ENCODE measurements at places on chromosomes 7 and 10.

GRCh38 chr10:69409968-69410367 lies 6.8 kb downstream of the TACR2 start:
- DNase-seq: no peak

GRCh38 chr7:70799841-70800405 lies 332.0 kb upstream of the GALNT17 start:
- DNase-seq: no peak

GRCh38 chr10:21368728-21369425 lies 156.6 kb downstream of the SKIDA1 start:
- no peak for DNase-seq

DNA sequence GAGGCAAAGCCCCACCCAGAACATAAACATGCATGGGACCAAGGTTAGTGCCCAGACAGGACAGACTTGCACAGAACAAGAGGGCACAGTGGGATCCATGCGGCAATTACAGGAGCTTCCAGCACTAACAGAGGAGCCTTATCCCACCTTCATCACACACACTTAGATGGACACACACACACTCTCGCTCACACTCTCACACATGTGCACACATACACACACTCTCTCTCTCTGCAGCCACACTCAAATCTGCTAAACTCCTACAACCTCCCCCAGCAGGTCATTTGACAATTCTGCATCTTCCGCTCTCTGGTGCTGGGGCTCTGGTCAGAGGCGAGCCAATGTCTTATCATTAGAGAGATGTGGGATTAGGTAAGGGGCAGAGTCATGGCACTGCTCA lies 120.5 kb downstream of the UBE2H start:
- DNase-seq: no peak

- no peak for DNase-seq
These were observed 129.2 kb upstream of the NRBF2 start for GRCh38 chr10:63003816-63004453.

GRCh38 chr10:20963721-20964595 lies 66.8 kb upstream of the NEBL start:
- DNase-seq: no peak

DNA sequence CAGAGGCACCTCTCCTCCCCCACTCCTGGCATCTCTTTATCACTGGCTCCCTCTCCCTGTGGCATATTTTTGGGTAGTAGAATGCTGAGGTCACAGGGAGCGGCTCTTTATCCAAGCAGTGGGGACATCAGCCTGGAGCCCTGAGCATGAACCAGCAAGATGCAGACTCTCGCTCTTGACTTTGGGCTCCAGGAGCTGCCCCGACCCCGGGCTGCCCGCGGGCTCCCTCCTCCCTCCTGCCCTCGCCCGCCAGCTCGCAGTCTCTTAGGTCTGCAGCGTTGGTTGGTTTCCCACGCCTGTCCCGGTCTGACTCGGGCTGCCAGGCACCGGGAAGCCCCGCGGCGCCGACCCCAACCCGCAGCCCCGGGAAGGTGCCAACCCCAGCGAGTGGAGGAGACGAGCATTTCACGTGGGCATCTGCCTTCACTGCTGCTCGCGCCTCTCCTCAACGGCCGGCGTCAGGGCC lies 1.3 kb downstream of the INSYN2A start:
- no peak for DNase-seq

- no peak for DNase-seq
These were observed 154.2 kb downstream of the LCOR start for GRCh38 chr10:96986200-96986856.

DNA sequence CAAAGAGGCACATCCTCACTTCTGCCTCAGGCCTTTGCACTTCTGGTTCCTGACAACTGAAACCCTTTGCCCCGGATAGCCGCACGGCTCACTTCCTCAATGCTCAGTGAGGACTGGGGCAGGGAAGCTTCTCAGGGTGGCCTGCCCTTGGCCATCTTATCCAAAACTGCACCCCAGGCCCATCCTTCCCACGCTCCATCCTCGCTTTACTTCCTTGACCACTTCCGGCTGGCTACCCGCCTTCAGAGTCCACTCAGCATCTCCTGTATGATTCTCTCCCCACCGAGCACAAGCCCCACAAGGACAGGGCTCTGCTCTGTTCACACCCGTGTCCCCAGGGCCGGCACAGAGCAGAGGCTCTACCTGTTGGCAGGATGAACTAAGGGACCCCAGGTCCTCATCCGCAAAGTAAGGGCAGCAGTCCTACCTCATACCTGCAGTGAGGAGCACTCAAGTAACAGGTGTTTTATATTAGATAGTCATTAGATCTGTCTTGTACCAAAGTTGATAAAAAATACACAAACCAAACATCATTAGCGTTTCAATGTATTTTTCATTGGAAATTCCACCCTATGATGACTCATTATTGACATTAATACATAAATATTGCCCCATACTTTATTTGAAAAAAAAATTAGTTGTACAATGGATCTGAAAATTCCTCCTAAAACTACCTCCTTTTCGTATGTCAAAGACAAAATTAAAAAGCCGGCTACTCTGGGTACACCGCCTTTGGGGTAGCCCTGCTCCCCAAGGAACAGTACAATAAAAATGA lies 35.0 kb downstream of the GNA12 start:
- DNase-seq: no peak

DNA sequence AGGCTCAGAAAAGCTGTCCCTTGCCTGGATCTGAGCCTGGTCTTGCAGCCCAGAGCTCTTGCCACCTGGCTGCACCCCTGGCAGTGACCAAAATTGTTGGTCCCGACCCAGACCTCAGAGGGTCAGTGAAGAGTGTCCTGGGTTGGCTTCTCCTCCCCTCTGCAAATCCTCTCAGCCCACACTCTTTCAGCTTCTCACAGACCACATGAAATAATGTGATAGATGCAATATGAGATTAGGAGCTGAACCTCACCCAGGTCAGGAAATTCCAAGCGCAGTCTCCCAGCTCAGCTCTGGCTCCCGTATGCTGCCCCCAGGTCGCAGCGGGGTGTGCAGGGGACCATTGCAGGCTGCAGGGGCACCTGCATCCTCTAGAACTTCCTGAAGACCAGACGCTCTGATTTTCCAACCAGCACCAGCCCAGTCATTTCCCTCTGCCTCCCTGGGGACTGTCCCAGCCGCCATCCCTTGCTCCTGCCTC lies 19.6 kb upstream of the RET start:
- DNase-seq: no peak

DNA sequence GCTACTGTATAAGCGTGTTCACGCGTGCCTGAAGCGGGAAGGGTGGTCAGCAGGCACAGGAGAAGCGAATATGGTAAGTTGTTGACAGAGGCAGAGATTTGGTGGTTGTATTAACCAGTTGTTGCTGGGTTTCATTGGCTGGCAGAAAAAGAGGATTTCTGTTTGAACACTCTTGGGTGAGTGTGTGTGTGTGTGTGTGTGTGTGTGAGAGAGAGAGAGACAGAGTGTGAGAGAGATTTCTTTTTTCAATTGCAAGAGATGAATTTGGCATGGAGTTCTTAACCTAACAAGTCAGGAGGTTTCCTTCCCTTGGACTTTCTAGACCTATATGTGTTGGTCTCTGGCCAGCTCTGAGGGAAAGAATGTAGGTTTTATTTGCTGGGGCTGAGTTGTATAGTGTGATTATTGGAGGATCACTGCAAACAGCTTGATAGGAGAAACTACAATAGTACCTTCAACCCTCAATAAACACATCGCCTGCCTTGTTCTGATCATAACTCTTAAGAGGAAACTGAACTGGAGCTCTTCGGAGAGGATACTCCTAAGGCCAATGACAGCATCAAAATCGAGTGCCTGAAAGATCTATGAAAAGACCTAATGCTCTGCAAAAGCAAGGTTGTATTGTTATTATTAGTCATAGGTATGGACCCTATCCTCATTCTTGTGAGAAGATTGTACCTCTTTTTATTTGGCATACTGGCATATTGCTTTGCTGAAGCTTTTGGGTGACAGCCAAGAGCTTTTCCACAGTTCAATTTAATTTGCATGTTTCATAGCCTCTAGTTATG lies 1.2 kb downstream of the MCU start:
- no peak for DNase-seq

- DNase-seq: no peak
These were observed 784 bp upstream of the SERPINE1 start for GRCh38 chr7:101125989-101126650.

DNA sequence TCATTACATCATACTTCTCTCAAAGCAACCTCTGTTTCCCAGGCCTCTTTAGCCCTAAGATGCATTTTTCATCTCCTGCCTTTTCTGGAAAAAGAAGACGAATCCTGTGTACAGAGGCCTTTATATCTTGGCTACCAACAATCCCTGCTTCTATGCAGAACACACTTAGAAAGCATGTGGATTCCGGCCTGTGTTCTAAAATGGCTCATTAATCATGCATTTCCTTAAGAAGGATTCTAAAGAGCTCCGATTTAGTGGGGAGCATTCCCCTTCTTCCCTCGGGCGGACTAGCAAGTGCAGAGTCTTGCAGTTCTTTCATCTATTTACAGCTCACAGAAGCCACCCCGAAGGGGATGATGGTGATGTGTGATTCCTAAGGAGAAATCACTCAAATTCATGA lies 1212.9 kb downstream of the TYW1 start:
- no peak for DNase-seq

- DNase-seq: no peak
These were observed 122.3 kb downstream of the PPP1R3A start for GRCh38 chr7:113796557-113796956.

DNA sequence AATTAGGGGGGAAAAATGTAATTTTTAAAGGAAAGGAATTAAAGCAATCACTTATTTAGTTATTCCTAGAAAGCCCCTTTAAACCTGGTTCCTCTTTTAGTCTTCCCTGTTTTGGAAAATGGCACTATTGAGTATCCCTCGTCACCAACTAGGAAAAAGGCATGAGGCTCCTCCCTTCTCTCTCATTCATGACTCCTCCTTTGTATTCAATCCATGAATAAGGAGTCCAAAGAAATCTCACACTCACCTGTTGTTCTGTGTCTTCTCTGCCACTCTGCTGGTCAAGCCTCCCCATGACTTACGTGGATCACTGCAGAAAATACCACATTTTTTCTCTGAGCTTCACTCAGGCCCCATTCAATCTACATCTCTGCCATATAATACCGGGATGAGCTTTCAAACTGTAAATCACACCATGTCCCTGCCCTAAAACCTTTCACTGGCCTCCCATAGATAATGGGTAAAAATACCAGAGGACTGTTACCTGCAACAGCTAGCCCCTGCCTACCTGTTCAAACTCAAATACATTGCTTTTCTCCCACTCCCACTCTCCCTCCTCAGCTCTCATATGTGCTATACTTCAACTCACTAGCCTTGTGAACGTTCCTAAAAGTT lies 5.5 kb upstream of the VWDE start:
- no peak for DNase-seq

DNA sequence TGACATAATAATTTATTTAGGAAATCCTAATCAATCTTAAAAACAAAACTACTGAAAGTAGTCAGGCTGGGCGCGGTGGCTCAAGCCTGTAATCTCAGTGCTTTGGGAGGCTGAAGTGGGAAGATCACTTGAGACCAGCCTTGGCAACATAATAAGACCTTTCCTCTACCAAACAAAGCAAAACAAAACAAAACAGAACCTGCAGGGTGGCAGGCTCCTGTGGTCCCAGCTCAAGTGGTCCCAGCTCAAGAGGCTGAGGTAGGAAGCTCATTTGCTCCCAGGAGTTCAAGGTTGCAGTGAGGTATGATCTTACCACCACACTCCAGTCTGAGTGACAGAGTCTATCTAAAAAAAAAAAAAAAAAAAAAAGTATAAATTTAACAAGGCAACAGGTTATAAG lies 748.0 kb downstream of the CNTNAP2 start:
- no peak for DNase-seq

DNA sequence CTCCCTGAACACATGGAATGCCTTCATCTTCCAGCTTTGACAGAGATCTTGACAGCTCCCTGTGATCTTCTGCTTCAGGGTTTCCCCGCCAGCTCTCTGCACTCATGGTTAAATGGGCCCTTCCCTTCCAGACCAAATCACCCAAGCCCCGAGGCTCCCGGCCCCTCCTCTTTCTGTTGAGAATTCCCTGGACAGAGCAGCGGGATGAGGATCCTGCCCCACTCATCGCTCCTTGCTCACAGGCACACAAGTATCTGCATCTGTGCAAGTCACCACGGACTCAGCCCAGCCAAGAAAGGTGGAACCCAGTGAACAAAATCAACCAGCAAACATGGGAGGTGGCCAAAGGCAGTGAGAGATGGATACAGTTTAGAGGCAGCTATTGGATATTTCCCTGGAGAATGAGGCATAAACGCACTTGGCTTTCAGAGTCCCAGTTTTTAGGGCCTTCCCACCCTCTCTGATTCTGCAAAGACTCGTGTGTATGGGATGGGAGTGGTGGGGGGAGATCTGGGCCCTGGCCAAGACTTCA lies 37.7 kb upstream of the CXCL12 start:
- no peak for DNase-seq

DNA sequence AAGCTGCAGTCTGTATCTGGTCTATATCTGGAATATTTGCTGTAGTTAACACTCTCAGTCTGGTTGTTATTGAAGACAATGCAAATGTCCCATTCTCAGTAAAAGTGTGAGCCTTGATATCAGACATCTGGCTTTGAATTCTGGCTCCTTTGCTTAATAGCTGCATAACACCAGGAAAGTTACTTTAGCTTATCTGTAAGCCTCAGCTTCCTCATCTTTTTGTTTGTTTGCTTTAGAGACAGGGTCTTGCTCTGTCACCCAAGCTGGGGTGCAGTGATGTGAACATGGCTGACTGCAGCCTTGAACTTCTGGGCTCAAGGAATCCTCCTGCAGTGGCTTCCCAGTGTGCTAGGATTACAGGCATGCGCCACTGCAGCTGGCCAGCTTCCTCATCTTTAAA lies 41.3 kb downstream of the CNNM2 start:
- no peak for DNase-seq

DNA sequence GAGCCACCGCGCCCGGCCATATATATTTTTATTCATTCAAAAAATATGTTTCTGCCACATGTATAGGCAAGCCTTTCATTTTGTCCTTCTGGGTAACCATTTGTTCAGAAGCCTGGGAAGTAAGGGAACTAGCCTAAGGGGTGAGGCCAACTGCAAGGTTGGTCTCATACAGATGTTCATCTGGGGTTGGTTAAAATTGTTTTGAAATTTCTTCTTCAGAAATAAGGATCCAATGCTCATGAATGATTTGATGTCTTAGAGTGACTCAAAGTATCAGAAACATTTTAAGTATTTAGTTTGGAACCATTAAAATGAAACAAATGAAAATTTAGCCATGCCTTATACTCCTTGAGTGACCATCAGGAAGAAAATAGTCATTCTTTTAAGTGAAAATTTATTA lies 397.2 kb downstream of the SUGCT start:
- DNase-seq: no peak

- no peak for DNase-seq
These were observed 60.5 kb upstream of the C10orf90 start for GRCh38 chr10:126730856-126731609.

GRCh38 chr7:132782777-132783640 lies 206.7 kb upstream of the PLXNA4 start:
- no peak for DNase-seq

DNA sequence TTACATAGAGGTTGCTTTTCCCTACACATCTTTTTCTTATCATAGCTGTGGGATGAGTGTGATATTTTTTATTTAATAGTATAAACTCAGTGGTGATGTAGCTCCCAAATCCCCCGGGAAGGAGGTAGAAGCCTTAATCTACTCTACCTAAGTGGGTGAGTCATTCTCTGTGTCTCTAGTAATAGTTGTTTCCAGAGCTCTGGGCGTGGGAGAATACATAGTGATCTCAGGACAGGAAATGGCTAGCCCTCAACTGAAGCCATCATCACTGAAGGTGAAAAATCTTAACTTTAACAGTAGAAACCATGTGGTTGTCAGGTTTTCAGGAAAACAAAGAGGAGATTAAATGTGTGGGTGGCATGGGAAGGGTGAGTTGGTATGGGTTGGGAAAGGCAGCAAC lies 278.4 kb downstream of the ANKRD30A start:
- no peak for DNase-seq
